ENCODE measurements at places on chromosomes 7 and 10.

DNA sequence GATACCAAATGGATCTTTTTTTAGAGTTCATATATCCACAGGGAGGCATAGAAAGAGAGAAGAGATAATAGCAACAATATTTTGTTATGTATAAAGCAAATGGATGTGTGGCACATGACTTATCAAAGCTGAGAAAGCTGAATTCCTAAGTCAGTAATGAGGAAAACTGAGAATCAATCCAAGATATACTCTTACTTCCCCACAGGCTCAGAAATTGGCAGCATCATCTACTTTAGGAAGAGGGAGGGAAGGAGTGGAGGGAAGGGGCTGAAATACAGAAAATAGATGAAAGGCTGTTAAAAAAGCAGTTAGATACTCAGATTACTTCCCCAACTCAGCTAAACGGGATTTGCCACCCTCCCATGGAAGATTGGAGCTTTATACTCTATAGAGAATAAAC, 63.5 kb downstream of the SRI start:
- DNase-seq: no peak

DNA sequence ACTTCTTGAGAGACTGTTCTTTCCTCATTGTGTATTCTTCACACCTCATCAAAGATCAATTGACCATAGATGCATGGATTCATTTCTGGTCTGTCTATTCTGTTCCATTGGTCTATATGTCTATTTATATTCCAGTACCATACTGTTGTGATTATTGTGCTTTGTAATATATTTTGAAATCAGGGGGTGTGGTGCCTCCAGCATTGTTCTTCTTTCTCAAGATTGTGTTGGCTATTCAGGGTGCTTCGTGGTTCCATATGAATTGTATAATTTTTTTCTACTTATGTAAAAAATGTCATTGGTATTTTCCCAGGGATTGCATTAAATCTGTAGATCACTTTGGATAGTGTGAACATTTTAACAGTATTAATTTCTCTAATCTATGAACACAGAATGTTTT, 106.5 kb downstream of the EPC1 start:
- no peak for DNase-seq

GRCh38 chr10:43156590-43157341, 18.5 kb downstream of the CSGALNACT2 start:
- no peak for DNase-seq

- no peak for DNase-seq
These were observed 119.5 kb upstream of the UNC5B start for GRCh38 chr10:71092812-71093401.

DNA sequence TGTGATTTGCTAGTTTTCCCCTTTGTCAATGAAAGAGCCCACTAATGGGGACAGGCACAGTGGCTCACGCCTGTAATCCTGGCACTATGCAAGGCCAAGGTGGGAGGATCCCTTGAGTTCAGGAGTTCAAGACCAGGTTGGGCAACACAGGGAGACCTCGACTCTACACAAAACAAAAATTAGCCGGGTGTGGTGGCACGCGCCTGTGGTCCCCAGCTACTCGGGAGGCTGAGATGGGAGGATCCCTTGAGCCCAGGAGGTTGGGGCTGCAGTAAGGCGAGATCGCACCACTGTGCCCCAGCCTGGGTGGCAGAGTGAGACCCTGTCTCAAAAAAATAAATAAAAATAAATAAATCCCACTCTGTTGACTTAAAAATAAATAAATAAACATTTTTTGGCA, 5.1 kb downstream of the WIPI2 start:
- no peak for DNase-seq

GRCh38 chr7:81175275-81175940, 256.6 kb upstream of the SEMA3C start:
- DNase-seq: no peak

DNA sequence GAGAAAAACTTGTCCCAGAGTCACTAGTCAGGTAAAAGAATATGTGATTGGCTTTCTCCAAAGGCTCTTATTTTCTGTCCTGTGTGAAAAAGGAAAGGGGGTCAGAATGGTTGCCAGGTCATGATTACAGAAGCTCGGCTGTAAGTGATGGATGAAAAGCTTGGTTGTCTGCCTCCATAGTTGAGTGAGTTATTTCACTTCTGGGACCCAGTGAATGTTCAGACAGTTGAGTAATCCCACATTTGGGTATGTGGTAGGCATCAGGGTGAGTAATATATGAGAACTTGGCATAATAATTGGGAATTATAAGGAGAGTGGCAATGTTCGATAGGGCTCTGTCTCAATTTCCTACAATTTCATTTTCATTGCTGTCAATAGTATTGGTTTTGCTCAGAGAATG, 72.5 kb downstream of the BBS9 start:
- DNase-seq: no peak

GRCh38 chr10:85615556-85615955, 751.0 kb downstream of the GRID1 start:
- DNase-seq: no peak

GRCh38 chr10:62666275-62666674, 138.2 kb upstream of the ADO start:
- no peak for DNase-seq

- DNase-seq: no peak
These were observed 3.5 kb downstream of the PTPRE start for GRCh38 chr10:127910464-127910770.

GRCh38 chr10:53230651-53231050, 458.1 kb upstream of the MBL2 start:
- DNase-seq: no peak

DNA sequence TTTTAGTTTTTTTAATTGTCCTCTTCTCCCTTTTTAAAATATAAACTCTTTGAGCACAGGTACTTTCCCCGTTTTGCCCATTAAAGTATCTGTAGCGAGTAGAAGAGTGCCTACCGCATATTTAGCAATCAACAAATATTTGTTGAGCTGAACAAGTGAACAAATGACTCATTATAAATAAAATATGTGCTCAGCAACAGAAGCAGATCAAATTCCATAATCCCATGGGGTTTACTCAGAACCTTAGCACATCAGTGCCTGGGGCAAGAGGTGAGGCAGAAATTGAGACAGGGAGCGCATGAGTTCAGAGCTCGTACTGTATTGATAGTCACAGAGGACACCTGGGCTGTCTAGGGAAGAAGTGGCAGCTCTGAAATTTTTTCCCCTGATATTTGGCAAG, 161.0 kb downstream of the SEM1 start:
- DNase-seq: peak; percentile 75

DNA sequence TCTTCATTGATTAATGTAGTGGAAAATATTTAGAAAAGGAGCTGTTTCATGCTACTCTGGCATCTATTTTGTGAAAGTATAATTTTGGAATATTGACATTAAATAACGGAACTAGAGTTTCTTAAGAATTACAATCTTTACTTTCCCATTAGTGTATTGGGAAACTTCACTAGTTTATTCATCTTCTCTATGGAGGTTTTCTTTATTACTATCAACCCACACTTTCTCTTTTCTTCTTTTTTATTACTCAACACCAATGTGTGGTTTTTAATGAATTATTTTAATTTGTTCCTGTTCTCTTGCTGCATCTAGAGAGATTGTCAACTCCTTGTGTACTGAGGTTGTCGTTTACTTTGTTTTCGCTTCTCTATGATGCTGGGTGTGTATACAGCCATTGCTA, 20.4 kb upstream of the ITGB8 start:
- DNase-seq: no peak

DNA sequence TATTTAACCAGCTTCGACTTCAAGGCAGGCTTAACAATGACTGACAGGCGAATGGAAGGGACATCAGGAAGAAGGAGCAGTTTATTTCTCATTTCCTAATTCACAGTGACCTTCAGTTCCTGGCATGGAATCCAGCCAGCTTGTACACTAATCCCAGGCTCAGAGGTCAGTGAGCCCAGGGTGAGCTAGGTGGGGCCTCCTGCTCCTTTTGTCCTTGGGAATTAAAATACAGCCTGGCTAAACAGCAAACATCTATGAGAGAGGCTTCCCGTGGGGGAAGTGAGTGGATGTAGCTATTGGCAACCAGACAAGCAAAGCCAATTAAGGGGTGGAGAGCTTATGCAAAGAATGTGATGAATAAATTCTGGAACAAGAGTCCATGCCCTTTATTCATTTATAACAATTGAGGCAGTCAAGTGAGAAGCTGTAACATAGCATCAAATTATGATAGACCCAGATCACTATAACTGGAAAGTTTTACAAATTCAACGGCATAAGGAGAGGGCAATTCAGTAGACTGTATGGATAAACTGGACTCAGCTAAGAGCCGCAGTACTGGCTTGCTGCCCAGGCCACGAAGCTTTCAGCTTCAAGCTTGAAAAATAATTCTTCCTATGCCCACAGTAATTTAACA, 57.1 kb downstream of the STK17A start:
- DNase-seq: peak; percentile 92

GRCh38 chr7:30660331-30661255, 21.7 kb downstream of the CRHR2 start:
- DNase-seq: peak; percentile 66

DNA sequence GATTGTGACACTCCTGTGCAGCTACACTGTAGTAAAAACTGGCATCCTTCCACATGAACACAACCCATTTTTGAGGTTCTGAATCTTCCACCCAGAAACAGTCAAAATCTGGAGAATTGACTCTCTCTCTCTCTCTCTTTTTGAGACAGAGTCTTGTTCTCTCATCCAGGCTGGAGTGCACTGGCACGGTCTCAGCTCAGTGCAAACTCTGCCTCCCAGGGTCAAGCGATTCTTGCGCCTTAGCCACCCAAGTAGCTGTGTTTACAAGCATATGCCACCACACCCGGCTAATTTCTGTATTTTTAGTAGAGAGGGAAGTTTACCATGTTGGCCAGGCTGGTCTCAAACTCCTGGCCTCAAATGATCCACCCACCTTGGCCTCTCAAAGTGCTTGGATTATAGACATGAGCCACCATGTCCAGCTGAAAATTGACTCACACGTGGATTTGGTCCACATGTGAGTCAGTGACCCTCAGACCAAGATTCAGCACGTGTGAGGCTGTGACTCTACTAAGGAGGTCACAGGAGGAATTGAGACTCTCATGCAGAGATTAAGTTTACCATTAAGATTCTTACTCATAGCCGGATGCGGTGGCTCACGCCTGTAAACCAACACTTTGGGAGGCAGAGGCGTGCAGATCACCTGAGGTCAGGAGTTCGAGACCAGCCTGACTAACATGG, 12.1 kb upstream of the ZNF107 start:
- no peak for DNase-seq

DNA sequence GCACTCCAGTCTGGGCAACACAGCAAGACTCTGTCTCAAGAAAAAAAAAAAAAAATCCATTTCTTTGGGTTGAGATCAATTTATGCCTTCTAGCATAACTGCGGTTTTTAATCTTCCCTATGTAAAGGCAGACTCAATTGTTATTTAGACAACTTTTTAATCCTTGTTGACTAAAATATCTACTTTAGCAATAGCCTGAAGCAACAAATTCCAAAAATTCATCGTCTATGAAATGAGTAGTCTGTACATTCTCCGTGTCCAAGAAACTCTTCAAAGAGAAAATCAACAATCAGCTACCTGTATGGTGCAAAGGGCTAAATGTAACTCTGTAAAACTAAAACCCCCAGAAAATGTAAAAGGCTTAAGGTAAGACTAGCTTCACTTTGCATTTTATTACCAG, 22.8 kb downstream of the LAMB1 start:
- DNase-seq: no peak

DNA sequence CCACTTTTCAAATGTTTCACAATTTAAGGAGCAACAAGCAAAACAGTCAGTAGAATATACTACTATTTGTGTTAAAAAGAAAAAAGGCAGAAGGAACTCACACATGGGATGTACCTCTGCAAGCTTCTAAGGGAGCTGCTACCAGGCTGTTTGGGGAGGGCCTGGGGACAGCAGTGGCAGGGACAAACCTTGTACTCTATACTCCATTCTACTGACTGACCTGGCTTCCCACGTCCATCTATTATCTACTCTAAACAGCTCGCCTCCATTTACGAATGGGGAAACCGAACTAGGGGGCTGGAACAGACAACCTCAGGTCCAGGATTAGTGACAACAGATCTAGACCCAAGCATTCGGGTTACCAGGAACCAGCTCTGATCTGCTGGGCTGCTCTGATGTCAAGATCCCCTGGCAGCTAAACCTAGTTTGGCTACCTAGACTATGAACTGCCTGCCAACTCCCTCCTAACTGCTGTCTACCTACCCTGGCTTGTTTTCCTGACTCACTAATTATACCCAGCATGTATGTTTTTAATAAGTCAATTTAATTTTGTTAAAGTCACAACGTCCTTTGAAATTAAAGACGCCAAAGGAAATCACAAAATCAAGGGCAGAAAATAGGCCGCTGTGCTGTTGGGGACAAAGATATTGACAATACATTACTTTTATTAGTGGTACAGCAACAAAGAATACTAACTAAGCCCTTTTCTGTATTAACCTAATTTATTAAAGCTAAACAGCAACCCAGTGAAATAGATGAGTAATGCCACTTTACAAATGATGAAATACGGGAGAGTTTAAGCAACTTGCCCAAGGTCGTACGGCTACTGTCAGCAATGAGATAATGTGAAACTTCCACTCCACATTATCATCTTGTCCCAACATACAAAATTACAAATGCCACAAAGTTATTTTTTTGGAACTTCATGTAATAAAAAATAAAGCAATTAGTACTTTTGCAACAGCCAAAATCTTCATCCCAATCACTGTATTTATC, 5.3 kb downstream of the PSAP start:
- DNase-seq: no peak

- DNase-seq: peak; percentile 66
These were observed 145.8 kb downstream of the FRMD4A start for GRCh38 chr10:14184841-14185315.

- DNase-seq: no peak
These were observed 128.8 kb upstream of the FZD8 start for GRCh38 chr10:35770817-35771355.

GRCh38 chr7:138352570-138353461, 107.2 kb upstream of the TRIM24 start:
- DNase-seq: no peak

- DNase-seq: no peak
These were observed 14.4 kb upstream of the CRYGN start for GRCh38 chr7:151454305-151454704.

GRCh38 chr7:96503597-96503996, 181.7 kb upstream of the SLC25A13 start:
- DNase-seq: no peak
